ENCODE measurements at places on chromosomes 4 and X.
A peak's percentile ranks its signal among the peaks of the same experiment; 100 is the strongest.

- no peak for DNase-seq
These were observed 98.4 kb downstream of the ZNF827 start for GRCh38 chr4:145840162-145840768.

DNA sequence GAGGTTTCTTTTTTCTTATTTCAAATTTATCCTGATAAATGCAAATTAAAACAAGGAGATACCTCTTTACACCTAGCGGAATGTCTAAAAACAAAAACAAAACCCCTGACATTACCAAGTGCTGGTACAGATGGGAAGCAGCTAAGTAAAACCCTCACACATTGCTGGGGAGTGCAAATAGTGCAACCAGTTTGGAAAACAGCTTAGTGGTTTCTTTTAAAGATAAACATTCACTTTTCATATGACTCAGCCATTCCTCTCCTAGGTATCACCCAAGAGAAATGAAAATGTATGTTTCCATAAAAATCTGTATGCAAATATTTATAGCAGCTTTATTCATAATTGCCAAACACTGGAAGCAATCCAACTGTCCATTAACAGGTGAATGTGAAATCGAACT is 84.1 kb upstream of the HELT start:
- DNase-seq: no peak

DNA sequence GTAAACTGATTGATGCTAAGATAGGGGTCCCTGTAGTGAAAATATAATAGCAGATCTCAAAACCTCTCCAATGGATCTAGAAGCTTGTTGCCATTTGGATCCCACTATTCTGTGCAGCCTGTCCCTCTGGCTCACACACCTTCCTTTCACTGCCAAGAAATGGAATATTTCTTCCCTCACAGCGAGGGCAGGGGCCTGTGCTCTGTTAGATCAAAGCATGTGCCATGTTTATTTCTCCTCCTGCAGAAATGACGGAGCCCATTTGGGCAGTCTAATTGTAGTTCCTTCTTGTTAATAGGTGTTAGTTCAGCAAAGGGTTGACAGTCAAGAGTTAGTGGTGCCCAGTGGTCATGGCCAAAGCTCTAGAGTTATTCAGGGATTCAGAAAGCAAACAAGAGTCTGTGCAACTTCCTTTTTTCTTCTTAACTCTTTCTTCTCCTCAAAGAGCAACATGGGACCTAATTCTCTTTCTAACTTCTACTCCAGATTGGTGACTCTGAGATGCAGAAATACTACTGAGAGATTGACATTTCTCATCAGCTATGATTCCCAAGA is 106.8 kb downstream of the STOX2 start:
- no peak for DNase-seq

DNA sequence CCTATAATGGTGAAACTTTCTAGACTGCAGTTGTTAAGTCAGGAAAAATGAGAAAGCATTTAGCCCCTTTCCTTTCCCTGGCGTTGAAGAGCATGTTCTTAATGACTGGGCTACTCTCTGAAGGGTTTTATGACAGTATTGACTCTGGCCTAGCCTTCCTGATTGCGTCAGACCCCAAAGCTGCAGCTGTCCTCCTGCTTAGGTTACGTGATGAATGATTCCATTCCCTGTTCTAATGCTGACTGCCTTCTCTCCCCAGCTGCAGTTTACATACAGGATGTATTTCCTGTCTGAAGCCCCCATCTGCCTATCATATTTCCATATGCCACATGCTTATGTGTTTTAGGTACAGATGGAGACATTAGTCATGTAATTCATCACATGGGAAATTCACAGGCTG is 105.8 kb upstream of the EGFL6 start:
- no peak for DNase-seq

- DNase-seq: no peak
These were observed 205.0 kb upstream of the HAND2 start for GRCh38 chr4:173735049-173735448.

DNA sequence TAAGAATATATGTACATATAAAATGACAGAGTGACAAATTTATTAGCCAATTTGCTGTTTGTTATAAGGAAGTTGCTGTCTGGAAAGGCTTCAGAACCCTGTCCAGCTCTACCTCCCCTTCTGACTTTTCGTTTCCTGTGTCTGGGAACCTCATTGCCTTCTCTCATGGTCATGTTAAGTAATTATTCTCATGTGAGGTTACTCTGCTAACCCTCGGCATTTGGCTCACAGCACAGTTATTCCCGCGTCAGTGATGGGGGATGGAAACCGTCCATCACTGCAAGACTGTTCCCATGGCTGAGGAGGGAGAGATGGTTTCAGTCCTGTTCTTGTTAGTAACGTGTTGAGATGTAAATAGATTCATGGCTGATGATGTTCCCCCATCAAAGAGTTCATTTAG is 11.9 kb downstream of the EDNRA start:
- DNase-seq: no peak

DNA sequence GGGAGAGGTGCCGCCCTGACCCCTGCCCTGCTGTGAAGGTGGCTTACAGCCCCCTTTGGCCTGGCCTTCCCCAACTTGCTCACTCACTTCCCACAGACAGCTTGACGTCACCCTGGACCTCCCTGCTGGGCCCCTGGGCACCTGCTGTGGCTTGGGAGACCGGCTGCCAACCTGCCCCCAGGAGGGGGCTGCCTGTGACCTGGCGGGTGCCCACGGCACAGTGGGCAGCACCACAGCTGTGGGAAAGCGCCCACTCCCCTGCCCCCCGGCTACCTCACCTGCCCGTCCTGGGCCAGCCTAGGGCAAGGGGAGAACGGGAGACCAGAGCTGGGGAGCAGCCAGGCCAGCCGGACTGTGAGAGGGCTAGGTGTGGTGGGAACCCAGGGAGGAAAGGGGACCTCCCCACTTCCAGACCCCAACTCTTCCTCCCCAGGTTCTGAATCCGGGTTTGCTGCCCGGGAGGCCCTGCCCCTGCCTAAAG is 2.4 kb upstream of the ZFP92 start:
- DNase-seq: no peak

DNA sequence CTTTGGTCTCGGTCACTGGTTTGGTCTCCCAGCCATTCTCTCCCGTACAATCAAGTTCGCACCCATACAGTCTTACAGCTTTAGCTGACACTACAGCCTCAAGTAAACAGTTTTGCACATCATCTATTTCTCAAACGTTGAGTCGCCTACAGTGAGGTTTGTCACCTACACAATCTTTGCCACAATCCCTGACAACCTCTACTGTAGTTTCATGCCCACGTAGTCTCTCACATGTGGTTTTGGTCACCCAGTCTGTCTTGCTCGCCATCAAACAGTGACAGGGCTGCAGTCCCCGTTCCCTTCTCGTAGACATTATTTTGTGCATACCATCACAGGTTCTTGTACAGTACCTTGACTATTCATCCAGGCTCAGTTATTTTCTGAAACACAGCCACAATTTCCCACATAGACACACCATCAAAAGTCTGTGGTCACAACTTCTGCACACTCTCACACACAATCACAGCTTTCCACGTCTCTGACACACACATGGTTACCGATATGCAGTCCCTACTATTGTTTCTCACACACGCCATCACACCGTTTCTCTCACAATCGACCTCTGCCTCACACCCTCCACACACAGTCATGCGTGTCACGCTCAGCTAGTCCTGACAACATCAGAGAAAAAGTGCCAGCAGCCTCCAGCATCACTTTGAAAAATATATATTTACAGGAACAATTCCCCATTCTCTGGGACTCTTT is 5.3 kb upstream of the CFP start:
- DNase-seq: no peak

GRCh38 chr4:61041527-61041926 is 158.6 kb upstream of the ADGRL3 start:
- no peak for DNase-seq

DNA sequence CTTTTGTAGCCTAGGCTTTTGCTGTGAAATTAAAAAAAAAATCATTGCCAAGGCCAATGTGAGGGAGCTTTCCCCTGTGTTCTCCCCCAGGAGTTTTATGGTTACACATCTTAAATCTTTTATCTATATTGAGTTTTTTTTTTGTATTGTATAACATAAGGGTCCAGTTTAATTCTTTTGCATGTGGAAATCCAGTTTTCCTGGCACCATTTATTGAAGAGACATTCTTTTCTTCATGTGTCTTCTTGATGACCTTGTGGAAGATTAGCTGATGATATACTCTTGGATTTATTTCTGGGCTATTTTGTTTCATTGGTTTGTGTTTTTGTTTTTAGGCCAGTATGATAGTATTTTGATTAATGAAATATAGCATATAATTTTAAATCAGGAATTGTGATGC is 225.0 kb downstream of the ADAM29 start:
- no peak for DNase-seq

DNA sequence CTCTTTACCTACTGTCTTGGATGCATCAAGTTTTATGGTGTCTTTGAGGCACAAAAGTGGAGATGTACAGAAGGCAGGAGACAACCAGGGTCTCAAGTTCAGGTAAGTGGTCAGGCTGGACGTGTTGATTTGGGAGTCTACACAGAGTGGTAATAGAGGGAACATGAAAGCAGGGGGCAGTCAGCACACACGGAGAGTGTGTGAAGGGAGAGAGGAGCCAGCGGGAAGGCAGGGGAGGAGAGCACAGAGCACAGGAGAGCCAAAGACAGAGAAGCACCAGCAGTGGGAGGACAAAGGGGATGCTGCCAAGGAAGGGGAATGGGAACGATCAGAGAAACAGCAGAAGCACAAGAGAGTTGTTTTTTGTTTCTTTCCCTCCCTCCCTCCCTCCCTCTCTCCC is 32.9 kb downstream of the TMEM150C start:
- DNase-seq: no peak

GRCh38 chr4:37453281-37453998 is 208.9 kb downstream of the NWD2 start:
- DNase-seq: peak; percentile 39

DNA sequence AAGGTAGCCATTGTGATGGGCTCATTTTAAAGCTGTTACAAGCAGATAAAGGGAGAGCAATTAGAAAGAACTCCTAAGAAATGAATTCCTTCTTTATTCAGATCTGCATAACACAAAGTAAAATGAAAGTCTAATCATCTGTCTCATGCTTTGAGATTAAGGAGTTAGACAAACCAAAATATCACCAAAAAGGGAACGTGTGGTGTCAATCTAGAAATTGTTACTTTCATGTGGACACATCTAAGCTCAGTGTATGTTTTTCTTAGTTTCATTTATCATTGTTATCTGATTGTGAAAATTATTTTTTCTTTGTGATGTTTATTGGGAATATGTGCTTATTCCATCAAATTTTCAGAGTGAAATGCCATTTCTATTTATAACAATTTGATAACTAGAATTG is 80.3 kb downstream of the BANK1 start:
- DNase-seq: no peak

DNA sequence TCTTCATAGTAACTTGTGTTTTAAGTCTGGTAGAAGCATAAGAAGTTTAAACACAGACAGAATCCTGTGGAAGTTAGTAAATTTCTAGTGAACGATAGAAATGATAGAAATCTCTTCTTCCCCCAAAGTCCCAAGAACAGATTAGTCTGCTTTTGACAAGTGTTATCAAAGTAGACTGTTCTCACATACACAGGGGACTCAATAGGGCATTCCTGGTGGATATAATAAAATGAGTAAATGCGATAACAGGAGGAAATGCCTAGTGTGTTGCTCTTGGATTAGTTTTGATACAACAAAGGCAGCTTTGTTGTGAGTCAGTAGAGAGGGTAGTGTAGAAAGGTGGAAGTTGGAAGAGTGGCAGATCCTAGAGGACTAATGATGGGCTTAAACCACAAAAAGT is 43.5 kb downstream of the CLCN3 start:
- no peak for DNase-seq

GRCh38 chr4:77917075-77917474 is 54.4 kb downstream of the MRPL1 start:
- DNase-seq: no peak

DNA sequence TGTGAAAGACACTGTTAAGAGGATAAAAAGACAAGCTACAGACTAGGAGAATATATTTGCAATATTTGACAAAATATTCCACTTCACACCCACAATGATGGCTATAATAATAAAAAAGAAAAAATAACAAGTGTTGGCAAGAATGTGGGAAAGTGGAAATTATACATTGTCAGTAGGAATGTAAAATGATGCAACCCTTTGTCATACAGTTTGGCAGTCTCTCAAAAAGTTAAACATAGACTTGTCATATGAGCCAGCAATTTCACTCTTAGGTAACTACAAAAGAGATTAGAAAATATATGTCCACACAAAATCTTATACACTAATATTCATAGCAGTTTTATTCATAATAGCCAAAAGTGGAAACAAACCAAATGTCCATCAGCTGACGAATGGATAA is 5.2 kb upstream of the RADX start:
- no peak for DNase-seq

GRCh38 chr4:71186566-71187403 is 152.0 kb upstream of the SLC4A4 start:
- DNase-seq: no peak

GRCh38 chr4:107194005-107194404 is 157.9 kb upstream of the DKK2 start:
- DNase-seq: no peak

- no peak for DNase-seq
These were observed 59.6 kb downstream of the SCML2 start for GRCh38 chrX:18294893-18295292.

DNA sequence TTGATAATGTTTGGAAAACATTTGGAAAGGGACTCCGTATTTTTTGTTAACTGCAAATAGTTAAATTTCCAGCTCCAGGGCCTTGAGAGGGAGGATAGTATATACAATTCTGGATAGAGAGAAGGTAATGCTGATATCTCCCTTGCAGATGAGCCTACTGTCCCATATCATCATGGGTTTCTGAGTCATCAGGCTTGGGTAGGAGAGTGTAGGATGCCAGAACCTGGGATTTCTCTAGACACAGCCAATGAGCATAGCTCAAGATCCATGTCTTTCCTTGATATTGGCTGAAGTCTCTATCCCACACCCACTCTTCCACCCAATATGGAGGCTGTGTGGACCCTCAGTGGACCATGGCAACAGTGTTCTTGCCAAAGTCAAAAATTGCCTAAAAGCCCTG is 7.8 kb downstream of the FRMPD3 start:
- no peak for DNase-seq

Data from stimulated activated CD4-positive, alpha-beta T cell treated with anti-CD3 and anti-CD28 coated beads, Interleukin-12 subunit alpha, Interleukin-12 subunit beta, amount 100 ng/mL, for 24 hours (primary cell).